ENCODE measurements at places on chromosomes 1 and 21.

DNA sequence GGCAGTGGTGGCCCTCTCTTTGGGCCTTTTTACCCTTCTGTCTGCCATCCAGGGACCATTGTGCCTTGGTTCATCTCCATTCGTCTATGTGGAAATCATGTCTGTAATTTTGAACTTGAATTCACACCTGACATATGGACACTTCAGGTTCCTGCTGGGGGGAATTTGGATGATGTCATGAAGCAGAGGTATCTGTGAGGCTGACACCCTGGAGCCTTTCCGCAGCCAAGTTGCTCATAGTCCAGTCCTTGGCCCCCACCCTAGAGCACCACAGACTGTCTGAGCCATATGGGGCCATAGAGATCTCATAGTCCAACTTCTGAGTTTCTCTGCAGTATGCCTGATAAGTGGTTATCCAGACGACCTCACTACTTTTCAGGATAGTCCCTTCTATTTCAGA is 147.7 kb upstream of the CACNA1E start:
- DNase-seq: no peak

DNA sequence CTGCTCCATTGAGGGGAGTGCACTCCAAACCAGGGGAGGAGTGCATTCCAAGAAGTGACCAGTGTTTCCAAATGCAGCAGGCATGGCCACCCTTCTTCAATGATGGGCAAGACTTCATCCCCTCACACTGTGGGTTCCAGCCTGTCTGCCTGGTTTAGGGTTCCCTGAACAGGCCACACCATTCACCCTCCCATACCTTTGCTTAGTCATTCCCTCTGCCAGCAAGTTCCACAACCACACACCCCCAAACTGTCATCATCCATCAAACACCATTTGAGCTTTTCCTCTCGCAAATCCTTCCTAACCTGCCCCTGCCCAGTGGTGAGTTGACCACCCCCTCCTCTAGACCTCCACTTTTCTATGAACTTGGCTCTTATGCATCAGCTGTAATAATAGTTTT is 116.0 kb downstream of the PLPP3 start:
- no peak for DNase-seq

GRCh38 chr1:198671136-198671535 is 32.3 kb downstream of the PTPRC start:
- DNase-seq: no peak

GRCh38 chr1:207748737-207749528 is 2.9 kb upstream of the CD46 start:
- DNase-seq: no peak

DNA sequence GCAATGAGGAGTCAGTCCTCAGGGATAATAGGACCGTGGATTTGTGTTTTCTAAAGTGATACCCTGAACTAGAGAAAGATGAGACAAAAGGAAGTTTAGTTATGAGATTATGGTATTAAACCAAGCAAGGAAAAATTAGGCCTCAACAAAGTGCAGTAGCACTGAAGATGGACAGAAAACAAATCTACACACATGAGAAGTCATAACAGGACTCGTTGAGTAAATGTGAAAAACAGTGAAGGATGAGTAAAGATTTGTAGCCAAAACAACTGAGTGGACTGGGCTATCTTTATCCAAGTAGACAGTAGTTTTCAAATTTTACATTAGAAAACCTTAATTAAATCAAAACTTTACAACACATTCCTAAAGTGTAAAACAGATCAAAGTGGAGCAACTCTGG is 15.0 kb downstream of the EPRS1 start:
- no peak for DNase-seq

- DNase-seq: no peak
Observed at GRCh38 chr1:190615818-190616217, 138.2 kb upstream of the BRINP3 start.

DNA sequence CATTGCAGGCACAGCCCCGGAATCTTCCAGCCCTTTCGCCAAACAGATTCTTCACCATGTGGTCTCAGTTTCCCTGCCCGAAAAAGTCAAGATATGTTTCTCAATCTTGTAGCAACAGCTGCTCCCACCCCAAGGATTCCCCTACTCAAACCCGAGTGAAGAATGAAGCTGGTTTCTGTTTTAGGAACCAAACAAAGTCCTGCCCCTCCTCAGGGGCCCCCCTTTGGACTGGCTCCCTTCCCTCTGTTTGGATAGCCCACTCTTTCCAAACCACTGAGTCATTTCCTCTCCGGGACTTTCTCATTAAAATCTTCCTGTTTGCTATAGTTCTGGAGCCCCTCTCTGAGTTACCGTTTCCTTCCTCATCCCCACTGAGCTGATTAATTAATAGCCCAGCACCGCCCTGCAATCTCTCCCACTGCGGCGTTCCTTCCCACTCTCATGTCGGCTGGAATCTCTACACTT is 100.9 kb downstream of the TSEN15 start:
- no peak for DNase-seq

- DNase-seq: no peak
Observed at GRCh38 chr1:225652729-225653462, at the start of gene ENAH. ENAH (minus strand) TSS chr1:225653123; CDS start chr1:225652690, 433 bp downstream.

GRCh38 chr1:117147341-117147831 is 25.8 kb upstream of the TRIM45 start:
- no peak for DNase-seq

- DNase-seq: no peak
Observed at GRCh38 chr1:41641475-41641814, 157.0 kb upstream of the EDN2 start.

- no peak for DNase-seq
Observed at GRCh38 chr1:21205416-21205815, 28.7 kb upstream of the EIF4G3 start.

DNA sequence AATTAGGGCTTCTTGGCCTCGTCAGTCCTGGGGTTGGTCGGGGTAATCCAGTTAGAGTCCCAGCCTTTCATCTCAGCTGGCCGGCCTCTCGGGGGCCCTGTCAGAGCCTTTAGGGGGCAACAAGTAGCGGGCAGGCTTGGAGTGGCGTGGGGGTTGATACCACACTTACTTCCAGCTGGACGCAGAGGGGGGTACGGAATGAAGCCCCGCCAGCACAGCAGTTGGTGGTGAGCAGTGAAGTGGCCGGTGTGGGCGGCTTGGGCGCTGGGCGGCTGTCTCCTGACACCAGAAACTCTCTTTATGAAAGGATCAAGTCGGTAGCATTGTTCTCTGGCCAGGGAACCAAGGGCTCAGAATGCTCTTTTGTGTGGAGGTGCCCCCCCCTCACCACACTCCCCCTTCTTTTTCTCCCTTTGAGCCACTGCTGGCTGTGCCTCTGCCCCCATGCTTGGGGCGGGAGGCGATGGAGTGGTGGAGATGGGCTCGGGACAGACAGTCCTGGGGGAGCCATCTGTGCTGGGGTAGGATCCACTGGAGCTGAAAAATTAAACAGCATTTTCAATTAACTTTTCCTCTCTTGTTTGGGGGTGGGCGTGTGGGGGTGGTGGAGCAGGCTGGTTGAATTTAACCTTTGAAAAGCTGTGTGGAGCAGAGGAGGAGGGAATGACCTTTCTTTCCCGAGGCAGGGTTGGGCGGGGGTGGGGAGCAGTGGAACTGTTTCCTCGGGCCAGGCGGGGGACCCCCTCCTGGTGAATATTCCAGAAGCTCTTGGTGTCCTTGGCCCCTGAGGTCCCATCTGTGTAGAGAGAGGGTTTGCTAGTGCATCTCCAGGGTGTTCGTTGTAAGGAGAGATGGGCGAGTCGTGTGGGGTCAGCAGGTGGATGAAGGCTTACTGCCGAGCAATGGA is 102.7 kb downstream of the RNF220 start:
- DNase-seq: no peak

DNA sequence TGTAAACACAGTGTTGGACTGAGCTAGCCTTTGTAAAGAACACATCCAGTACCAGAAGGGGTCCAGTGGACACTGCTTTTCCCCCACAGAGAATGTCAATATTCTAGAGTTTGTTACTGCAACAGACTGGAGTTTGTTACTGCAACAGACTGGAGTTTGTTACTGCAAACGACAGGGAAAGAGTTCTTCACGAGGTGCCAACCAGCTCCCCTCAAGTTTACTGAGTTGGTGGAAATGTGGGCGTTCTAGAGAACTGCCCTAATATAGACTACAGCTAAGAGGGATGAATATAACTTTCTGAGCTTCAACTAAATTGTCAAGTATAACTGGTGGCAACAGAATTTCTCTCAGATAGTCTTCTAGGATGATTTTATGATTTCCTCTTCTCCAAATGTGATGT is 73.8 kb upstream of the NEK2 start:
- no peak for DNase-seq

GRCh38 chr1:71522721-71523120 is 441.9 kb upstream of the ZRANB2 start:
- peak; percentile 62 for DNase-seq

DNA sequence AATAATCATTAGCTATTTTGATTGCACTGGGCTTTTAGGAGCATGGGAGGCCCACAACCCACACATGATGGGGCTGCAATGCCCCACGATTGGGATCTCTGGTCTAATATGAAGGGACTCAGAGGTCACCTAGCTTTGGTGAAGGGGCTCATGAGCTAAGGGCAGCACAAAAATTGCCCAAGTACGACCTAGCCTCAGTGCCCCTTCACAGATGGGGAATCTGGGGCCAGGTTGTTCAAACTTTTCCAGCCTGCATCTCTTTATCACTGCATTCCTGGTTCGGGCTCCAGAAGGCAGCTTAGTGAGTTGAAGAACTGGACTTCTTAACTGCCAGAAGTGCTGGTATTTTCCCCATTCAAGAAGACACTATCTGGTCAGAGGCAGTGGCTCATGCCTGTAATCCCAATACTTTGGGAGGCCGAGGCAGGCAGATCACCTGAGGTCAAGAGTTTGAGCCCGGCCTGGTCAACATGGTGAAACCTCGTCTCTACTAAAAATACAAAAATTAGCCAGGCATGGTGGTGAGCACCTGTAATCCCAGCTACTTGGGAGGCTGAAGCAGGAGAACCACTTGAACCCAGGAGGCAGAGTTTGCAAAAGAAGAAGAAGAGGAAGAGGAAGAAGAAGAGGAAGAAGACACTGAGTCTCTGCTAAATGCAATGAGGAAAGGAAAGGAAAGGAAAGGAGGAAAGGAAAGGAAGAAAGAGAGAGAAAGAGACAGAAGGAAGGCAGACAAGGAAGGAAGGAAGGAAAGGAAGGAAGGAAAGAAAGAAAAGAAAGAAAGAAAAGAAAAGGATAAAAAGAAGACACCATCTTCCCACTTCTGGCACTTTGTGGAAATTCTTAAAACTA is 258.5 kb upstream of the IRF2BP2 start:
- DNase-seq: no peak

DNA sequence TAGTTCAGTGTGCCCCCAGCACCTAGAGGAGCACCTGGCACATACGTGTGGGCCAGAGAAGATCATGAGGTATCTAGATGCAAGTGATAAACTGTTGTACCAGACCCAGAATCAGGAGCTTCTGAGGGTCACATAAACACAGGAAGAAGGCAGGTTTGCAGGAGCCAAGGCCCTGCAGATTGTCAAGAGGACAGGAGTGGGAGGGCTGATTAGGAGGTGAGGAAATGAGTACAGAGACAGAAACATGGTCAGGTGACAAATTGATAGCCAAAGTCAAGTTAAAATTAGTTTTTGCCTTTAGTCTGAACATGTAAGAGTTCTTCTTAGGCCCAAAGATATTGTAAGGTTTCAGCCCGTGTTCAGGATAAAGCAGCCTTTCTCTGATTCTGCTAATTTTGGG is 14.0 kb upstream of the TRAF3IP3 start:
- DNase-seq: no peak

DNA sequence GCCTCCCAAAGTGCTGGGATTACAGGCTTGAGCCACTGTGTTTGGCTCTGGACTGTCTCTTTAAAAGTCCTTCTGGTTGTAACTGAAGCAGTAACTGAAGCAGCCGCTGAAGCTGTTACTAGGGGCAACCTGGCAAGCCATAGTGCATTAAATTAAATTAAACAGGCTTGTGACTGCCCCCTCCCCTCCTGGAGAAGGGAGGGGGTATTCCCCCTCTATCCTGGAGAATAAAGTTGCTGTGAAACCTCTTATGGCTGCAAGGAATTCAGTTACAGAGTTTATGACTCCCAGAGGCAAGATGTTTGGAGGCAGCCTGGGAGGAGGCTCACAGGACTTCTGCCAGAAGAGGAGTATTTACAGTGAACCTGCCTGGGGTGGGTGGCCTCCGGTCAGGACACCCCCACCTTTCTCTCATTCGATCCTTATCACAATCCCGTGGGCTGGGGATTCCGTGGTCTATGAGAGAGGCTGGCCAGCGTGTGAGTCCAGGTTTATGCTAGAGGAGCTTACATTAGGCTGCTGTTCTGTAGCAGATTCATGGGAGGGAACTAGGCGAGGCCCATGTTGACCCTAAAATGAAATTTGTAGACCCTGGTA is 8.3 kb downstream of the TTC22 start:
- no peak for DNase-seq

DNA sequence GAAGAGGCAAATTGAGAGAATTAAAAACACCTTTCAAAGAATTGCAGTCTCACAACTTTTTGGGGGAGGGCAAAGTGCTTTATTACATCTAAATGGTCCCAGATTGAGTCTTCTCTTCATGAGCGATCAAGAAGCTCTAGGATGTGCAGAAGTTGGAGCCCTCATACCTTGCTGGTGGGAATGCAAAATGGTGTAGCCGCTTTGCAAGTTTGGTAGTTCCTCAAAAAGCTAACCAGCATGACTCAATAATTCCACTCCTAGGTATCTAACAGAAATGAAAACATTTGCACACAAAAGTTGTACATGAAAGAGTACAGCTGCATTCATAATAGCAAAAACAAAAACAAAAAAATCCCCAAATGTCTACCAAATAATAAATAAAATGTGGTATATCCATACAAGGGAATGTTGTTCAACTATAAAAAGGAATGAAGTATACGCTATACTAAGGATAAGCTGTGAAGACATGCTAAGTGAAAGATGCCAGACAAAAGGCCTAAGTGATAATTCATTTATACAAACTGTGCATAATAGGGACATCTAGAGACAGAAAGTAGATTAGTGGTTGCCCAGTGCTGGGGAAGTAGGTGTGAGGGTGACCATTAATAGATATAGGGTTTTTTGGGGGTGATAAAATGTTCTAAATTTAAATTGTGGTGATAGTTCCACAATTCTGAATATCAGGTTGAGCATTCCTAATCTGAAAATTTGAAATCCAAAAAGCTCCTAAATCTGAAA is 55.2 kb downstream of the SELENOF start:
- no peak for DNase-seq

DNA sequence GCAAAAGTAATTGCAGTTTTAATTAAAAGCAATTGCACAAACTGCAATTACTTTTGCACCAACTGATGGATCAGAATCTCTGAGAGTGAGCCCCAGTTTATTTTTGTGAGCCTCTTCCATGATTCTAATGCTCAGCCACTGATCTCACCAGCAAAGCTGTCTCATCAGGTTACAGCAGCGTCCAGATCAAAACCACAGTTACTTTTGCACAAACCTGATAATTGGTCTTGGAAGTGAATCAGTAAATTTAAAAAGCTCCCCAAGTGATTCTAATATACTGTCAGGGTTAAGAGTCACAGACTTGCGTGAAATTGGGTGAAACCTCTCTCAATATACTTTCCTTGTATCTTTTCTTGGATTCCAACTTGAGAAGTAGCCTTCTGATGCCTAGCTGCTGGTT is 13.5 kb upstream of the CR2 start:
- no peak for DNase-seq

Data from BJ (cell line).